ENCODE measurements at places on chromosomes 5 and 9.

- no peak for DNase-seq
Measured at GRCh38 chr9:71326360-71326759, 204.9 kb upstream of the TRPM3 start.

- DNase-seq, result no peak
Measured at GRCh38 chr5:67425514-67425913, 228.9 kb upstream of the CD180 start.

DNA sequence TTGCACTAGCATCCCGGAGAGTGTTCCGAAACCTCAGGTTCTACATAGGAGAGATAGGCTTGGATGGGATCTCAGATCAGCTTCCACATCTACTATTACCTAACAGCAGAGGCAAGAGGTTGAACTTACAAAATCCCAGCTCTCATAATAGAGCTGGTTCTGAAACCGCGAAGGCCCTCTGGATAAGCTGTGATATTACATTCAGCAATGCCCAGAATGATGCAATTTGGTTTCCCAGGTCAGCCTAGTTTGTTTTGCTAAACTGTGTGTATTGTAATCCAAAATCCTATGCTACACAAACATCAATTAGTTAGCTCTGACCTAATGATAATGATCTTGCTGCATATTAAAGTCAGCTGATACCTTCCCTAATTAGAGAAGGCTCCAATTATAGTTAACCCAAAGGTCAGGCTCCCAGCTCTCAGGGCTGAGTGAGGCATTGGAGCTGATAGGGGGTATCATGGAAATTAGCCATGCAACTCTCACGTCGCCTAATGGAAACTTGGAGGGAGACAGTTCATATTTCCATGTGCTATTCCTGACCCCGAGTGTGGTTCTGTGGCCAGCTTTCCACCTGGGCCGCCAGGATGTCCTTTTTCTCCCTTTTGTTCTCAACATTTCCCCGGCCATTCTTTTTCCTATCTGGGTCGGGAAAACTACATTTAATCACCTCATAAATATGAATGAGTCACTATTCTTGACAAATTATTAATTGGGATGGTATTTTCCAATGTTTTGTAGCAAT lies 278.4 kb upstream of the IRX1 start:
- DNase-seq, result no peak

DNA sequence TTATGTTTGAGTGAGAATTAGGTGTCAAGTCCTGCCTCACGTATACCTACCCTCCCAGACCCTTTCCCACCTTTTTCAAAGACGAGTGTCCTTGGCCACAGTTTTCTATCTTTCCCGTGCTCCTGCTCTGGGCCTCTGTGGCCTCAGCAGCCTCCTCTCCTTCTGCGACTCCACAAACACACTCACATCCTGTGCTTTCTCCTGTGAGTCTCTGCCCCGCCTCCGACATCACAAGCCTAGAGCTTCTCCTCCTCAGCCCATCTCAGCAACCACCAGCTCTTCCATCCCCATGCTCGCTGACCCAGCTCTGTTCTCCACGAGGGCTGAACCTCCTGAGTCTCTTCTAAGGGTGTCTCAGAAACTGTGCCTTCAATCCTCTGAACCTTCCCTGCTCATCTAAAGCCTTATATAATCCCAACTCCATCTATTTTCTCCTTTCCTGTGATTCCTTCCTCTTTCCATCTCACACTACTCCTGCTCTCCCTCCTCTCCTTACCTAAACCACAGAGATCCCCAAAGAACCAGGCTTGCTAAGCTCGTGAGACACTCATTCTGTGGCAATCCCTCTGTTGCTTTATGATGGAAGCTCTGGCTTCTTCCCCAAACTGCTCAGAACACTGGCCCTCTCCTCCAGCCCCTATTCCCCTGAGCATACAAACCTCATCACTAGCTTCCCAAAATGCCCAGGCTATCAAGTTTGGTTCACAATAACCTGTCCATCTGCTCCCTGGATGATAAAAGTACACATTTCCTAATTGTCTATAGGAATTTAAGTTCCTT lies 55.2 kb downstream of the RASEF start:
- DNase-seq, result no peak

DNA sequence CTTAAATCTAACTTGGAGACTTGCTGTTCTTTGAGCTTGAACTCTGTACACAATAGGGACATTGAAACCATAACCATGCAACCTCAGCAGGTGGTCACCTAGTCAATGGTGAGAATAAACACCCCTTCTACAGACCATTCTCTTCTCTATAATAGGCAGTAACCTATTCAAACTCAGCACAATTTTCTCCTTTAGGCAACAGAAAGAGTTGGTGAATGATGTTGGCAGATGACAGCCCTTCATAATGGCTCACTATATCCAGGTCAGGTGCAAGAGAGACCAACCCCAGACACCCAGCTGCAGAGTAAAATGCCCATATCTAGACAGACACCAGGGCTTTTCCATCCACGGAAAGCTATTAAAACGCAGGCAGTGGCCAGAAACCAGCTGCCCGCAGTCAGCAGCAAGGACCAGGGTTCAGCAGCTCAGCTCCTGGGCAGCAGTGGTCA lies 106.7 kb downstream of the SERINC5 start:
- DNase-seq, result no peak

DNA sequence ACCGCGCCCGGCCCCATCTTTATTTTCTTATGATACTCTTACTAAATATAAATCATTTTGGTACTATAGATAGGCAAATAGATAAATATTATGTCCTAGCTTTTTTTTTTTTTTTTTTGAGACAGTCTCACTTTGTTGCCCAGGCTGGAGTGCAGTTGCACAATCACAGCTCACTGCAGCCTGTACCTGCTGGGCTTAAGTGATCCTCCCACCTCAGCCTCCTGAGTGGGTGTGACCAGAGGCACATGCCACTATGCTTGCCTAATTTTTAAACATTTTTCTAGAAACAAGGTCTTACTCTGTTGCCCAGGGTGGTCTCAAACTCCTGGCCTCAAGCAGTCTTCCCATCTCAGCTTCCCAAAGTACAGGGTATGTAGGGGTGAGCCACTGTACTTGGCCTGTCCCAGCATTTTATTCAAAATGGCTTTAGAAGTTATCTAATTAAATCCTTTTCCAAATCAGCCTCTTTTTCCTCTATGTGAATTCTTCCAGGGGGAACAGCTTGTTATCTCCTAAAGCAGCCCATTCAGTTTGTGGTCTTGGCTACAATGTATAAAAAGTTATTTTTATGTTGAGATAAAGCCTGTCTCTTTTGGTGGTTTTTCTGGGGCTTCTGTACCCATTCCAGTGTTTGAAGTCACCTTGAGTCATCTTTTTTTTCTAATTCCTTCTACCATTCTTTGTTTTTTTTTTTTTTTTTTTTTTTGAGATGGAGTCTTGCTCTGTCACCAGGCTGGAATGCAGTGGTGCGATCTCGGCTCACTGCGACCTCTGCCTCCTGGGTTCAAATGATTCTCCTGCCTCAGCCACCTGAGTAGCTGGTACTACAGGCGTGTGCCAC lies 12.1 kb downstream of the MELK start:
- no peak for DNase-seq

- no peak for DNase-seq
Measured at GRCh38 chr5:10725636-10726035, 35.4 kb downstream of the DAP start.

- peak; percentile 76 for DNase-seq
Measured at GRCh38 chr9:105114964-105115728, 129.3 kb upstream of the SLC44A1 start.

DNA sequence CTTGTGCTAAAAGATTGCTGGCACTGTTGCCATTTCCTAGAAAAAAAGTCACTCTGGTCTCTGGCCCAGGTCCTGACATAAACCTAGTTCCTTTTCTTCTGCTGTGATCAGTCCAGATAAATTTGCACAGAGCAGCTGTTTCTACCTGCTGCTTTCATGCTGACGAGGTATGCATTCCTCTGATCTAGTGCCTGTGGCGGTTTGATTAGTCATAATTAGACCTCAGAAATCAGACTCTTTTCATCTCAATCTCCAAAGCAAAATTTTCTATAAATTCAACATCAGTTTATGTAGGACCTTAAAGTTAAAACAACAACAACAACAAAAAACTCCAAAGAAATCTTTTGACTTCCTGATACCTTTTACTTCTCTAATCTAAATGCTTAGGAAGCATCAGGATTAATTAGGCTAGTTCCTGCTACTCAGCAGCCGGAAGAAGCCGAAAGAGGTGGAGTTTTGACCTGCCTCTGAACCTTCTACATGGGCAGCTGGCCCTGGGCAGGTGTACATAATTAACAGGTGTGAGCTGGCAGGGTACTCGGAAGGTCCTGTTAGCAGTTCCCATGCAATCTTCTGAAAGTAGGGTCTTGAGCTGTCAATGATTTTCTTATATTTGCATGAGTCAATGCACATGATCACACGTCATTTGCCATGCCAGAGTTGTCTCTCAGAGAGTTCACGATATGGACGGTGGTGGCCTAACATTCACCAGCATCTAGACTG lies 83.3 kb upstream of the CCDC112 start:
- DNase-seq, result no peak

- DNase-seq, result no peak
Measured at GRCh38 chr5:130198927-130199326, 294.7 kb downstream of the CHSY3 start.

GRCh38 chr5:73748510-73749400 lies 122.8 kb downstream of the ARHGEF28 start:
- DNase-seq, result no peak

GRCh38 chr5:131536211-131536826 lies 98.7 kb downstream of the RAPGEF6 start:
- no peak for DNase-seq

DNA sequence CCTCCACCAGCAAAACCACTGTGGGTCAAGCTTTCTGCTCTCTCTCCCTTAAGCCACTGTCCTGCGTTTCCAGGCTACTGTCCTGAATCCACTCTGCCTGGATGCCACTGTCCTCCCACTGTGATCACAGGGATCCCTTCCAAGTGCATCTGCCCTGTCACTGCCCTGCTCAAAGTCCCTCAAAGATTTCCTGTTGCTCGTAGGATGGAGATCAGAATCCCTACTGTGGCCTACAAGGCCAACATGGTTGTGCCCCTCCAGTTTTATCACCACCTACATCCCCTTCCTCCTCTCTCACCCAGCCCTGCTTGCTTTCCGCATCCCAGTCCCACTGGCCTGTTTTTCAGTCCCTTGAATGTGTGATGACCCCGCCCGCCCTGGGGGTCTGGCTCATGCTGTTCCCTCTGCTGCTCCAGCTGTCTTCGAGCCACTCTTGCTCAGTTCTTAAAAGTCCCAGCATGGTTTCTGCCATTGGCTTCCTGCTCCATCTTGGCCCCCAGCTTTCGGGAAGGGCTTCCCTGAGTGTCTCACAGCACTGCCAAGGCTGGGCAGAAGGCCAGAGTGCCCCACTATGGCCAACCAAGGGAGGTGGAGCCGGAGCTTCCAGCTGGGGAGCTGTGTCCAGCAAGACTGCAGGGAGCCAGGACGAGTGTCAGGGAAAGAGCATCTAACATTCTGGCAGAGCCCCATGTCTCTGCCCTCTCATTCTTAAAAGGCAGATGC lies 12.9 kb upstream of the FRRS1L start:
- DNase-seq, result no peak

DNA sequence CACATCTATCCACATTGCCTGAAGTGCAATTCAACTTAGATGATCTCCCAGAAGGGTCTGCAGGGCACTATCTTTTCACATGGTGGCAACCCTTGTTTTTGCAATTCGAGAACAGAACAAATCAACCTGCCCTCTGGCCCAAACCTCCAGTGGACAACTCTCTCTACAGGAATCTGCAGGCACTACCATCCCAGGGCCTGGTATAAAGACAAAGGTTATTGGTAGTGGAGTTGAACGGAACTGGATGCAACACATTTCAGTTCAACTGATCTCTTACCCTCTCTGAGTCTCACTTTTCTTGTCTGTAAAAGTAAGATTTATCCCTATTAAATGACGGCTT lies 153.2 kb upstream of the EGFLAM start:
- no peak for DNase-seq

DNA sequence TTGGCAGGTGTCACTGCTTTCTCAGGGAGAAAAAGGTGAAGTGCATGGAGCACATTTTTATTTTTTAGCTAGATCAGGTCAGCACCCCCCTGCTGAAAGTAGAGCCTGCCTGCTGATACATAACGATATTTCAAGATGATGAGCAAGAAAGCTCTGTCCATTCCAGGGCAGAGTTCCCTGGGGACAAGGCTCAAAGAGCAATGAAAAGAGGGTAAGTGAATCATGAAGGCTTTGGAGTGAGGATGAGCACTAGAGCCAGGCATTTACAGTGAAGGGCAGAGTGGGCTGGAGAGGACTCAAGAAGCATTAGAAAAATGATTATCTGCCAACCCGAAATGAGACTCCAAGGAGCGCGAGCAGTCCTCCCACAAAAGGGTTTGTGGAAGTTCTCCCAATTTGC lies 345.7 kb downstream of the TLE4 start:
- no peak for DNase-seq

DNA sequence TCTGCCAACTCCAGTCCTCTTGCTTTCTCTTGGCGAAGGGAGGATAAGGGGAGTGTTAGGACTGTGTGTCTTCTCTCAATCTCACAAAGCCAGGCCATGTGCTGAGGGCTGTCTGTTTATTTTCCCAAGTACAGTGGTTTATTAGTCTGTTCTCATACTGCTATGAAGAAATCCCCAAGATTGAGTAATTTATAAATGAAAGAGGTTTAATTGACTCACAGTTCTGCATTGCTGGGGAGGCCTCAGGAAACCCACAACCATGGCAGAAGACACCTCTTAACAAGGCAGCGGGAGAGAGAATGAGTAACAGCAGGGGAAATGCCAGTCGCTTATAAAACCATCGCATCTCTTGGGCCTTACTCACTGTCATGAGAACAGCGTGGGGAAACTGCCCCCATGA lies 36.2 kb upstream of the CKS2 start:
- DNase-seq, result no peak

- no peak for DNase-seq
Measured at GRCh38 chr9:114249424-114250234, 73.3 kb upstream of the ORM1 start.

Data from GDM1 (cell line).